Large intestine (tissue), 12 donors: ENCODE measurements at places on chromosomes 6 and 20. TPM values are rescaled to one million over a fixed set of nuclear protein-coding genes. Genes with fewer than 3 reads are reported as not detected.

DNA sequence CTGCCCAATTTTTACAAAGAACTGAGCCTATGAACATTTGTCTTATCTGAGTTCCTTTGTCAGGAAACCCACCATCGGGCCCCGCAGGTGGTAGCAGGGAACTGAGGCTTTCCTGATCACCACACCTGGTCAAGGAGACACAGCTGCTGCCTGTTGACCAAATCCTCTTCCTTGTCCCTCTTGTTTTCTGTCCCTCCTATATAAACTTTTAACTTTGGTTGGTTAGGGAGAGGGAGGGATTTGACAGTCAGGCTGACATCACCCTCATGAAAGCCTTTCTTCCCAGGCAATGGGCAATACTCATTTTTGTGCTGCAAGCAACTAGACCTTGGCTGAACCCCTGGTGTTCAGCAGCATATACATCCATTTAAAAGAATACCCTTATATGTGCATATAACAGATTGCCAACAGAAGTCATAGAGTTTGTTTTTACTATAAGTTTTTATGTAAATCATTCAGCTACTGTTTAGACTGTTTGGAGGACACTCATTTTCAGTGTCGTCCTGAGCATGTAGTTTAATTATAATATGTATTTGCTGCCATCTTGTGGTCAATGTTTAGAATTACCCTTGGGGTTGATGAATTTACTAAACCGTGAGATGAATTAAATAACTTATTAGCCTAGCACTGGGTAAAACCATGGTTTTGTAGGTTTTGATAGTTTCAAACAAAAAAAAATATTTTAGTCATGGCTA lies 17.0 kb downstream of the CRISP1 start:
- no peaks in the 10 kb centered on the region for H3K27me3 ChIP-seq
- H3K4me1 ChIP-seq = no peaks in the 10 kb centered on the region
- no peaks in the 10 kb centered on the region for H3K36me3 ChIP-seq
- DNase-seq = peak; percentile 47
- H3K4me3 ChIP-seq = no peak overlapping the region

DNA sequence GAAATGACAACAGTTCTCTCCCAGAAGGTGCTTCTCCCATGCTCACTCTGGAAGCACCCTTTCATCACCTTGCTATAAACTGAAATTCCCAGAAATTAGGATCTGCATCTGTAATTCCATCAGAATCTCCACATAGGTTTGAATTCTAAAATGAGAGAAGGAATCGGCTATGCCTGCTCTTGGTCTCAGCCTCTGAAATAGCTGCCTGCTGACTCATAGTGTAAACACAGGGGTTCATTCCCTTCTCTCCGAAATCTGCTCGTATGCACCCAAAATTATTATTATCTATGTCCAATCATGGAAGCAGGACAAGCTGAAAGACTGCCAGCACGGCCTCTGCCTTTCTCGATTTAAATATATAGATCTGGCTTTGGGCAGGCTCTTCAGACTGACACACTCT lies 74.6 kb upstream of the TAB2 start:
- H3K4me1 ChIP-seq = no peaks in the 10 kb centered on the region
- H3K27ac ChIP-seq = no peak overlapping the region
- no peaks in the 10 kb centered on the region for H3K36me3 ChIP-seq
- no peak for DNase-seq

DNA sequence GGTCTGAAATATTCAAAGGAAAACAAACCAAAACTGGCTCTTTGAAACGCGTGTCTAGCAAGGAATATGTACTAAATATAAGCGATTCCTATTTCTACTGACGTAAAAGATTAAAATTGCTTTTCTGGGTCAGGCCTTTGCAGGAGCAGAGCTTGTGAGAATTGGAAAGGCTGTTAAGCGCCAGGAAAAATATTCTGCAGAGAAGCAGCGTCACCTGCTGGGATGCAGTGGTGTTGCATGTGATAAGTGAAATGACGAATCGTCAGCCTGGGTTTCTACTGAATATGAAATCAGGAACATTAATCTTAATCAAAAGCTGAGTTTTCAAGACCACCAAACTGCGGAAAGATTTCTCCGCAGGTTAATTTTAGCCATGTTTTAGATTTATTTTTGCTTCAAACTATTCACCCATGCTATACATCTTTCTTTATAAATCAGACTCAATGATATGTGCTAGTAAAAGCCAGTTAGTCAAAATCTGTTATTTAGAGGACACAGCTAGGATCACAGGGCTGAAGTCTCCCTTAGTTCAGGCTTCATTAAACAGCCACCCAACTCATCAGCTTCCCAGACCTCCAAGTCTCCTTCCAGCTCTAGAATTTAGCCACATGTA lies 67.4 kb downstream of the ALDH8A1 start:
- H3K36me3 ChIP-seq = no peaks in the 10 kb centered on the region
- H3K4me1 ChIP-seq = no peaks in the 10 kb centered on the region
- no peak overlapping the region for H3K4me3 ChIP-seq
- H3K27me3 ChIP-seq = no peaks in the 10 kb centered on the region

The GGTLC1 gene
- polyA plus RNA-seq = 0.16 TPM

DNA sequence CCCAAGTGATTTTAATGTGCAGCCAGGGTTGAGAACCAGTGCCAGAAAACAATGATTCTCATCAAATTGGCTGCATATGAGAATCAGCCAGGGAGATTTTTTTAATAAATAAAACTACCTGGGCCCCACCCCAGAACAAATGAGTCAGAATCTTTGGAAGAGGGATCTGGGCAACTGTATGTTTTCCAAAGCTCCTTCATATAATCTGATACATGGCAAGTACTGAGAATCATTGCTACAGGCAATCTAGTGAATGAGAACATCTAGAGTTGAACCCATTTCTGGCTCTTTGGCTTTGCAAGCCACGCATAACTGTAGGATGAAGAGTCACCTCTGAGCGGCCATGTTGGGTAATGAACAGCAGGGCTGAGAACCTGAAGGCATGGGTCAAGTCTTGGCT lies 26.1 kb upstream of the DSP start:
- no peak for DNase-seq
- H3K27me3 ChIP-seq = no peaks in the 10 kb centered on the region
- no peaks in the 10 kb centered on the region for H3K36me3 ChIP-seq
- no peak overlapping the region for H3K4me3 ChIP-seq
- H3K4me1 ChIP-seq = peaks cover 3% of the 10 kb centered on the region

- no peaks in the 10 kb centered on the region for H3K27me3 ChIP-seq
- no peak for DNase-seq
- no peaks in the 10 kb centered on the region for H3K36me3 ChIP-seq
- no peak overlapping the region for H3K27ac ChIP-seq
- no peaks in the 10 kb centered on the region for H3K4me1 ChIP-seq
- H3K4me3 ChIP-seq = no peak overlapping the region
These were observed 80.0 kb downstream of the SAMD5 start for GRCh38 chr6:147588469-147588868.

The VWA7 gene
- polyA plus RNA-seq = 10.1 TPM

DNA sequence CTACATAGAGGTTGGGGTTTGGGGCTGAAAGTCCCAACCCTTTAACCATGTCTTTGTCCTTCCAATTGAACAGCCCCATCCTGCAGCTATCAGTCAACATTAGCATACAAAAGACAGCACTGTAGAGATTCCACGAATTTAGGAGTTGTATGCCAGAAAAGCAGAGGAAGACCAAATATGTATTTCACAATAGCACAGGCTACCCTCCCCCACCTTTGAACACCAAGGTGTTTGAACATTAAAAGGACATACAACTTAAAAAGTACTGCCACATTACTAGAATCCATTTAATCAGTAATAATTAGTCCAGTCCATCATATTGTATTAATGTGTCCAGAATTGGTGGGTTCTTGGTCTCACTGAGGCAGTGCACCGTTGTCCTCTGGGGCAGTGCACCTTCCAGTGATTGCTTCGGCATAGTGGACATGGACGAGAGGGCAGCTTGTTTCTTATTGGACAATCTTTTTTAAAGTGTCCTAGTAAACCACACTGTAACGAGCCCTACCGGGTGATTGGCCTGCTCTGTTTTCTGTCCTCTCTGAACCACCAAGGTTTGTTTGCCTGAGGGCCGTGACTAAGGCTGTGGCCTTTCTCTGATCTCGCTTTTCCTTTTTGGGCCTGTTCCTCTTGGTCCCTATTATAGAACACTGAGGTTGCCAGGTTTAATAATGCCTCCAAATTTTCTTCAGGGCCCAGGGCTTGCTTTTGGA lies 36.4 kb downstream of the GSTA4 start:
- H3K36me3 ChIP-seq = no peaks in the 10 kb centered on the region
- no peak overlapping the region for H3K27ac ChIP-seq
- no peaks in the 10 kb centered on the region for H3K4me1 ChIP-seq
- DNase-seq = no peak
- no peaks in the 10 kb centered on the region for H3K27me3 ChIP-seq

The PDYN gene
- polyA plus RNA-seq = 0.10 TPM

DNA sequence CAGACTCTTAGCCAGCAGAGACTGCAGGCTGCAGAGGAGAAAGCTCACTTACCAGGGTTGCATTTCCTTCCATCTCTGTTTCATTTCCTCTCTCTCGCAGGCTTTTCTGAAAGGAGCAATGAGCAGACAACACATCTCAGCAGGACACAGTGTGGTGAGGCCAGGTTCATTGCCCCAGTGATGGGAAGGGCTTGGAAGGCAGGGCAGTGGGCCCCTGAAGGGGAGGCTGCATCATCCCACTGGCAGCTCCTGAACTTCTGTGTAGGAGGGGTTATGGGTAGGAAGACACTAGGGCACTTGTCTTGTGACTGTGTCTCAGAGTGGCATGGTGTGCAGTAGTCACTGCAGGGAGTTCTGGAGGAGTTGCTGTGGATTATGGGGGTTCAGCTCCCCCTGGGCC lies 246.8 kb downstream of the QKI start:
- H3K27ac ChIP-seq = no peak overlapping the region
- no peak for DNase-seq
- H3K4me1 ChIP-seq = no peaks in the 10 kb centered on the region
- no peak overlapping the region for H3K4me3 ChIP-seq
- no peaks in the 10 kb centered on the region for H3K36me3 ChIP-seq

- H3K4me1 ChIP-seq = no peaks in the 10 kb centered on the region
- DNase-seq = peak; percentile 22
- no peak overlapping the region for H3K27ac ChIP-seq
- H3K36me3 ChIP-seq = no peaks in the 10 kb centered on the region
- H3K27me3 ChIP-seq = peaks cover 1% of the 10 kb centered on the region
These were observed 4.6 kb downstream of the OR2H2 start for GRCh38 chr6:29589423-29590048.
